Stimulated activated CD4-positive, alpha-beta T cell treated with anti-CD3 and anti-CD28 coated beads, Interleukin-1b, Interleukin-23, amount 100 ng/mL, for 1 hour (primary cell): ENCODE measurements at places on chromosomes 6 and 20.

DNA sequence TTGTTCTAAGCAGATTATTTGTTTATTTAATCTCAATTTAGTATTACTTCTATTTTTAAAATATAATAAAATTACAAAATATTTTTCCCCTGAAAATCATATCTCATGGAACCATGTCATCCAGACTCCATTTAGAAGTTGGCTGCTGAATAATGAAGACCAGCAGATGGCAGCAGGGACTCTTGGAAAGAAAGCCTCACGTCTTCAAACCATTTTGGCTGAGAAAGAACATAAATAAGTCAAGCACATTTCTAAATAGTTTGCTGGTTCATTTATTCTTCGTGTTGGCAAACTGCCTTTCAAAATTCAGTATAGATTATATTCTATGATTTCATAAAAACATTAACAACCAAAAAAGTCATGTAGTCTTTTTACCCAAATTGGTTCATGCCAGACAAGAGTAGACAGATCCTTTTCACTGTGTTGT lies 71.7 kb downstream of the RCAN2 start:
- DNase-seq = no peak

DNA sequence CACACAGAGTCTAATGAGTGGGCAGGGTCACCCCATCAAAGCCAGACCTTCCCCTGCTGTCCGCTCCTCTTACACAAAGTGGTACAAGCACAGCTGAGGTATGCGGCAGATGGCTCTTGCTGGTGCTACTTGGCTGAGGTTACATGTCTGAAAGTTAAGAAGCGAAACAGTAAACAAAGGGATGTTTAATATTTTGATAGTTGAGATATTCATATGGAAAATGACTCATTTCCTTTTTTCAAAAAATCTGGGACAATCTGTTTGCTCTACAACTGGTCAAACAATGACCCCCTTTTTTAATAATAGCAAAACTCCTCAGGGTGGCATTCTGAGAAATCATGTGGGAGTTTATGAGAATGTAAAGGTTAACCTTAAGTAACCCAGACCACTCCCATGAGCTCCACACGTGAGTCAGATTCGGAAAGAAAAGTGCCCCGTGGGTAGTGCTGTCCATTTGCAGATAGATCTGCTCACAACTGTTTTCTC lies 245.3 kb downstream of the TBXT start:
- DNase-seq = no peak

- DNase-seq = no peak
Observed at GRCh38 chr20:58192567-58192966, 35.9 kb downstream of the ANKRD60 start.

DNA sequence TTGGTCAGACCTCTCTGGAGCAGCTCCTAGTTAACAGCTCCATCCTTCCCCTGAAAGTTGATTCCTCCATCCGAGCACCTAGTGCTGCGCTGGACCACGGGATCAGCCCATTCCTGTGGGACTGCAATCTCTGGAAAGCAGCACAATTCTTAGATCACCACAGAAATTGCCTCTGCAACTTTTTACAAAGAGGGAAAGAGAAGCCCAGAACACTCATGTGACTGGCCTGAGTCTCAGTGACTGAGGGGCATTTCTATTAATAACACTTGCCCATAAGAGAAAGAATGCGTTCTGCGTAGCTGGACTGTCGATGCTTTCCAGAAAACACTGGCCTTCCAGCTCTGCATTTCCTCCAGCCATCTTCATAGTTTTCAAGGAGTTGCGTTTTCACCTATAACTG lies 18.3 kb downstream of the MPC1 start:
- DNase-seq = no peak

GRCh38 chr20:50200482-50201104 lies 10.0 kb downstream of the CEBPB start:
- no peak for DNase-seq

- DNase-seq = no peak
Observed at GRCh38 chr6:125793280-125793679, 2.5 kb downstream of the NCOA7 start.

- DNase-seq = no peak
Observed at GRCh38 chr6:130423044-130423443, 57.2 kb downstream of the TMEM200A start.

DNA sequence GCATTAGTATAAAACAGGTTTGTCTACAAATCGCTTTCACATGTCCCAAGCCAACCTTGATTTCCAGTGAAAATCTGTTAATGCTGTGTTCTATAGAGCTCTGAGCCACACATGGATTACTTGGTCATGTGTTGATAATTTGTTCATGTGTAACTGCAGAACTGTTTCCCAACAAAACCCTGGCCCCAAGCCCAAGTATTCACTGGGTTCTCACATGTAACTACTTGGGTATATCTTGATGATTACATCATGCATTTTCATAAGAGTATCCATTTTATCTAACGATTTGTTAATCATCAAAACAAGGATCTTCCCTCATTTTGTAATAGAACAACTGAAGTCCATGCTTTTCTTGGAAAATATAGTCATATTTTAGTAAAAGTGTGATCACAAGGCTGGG lies 657.6 kb downstream of the PRKN start:
- DNase-seq = no peak
